Substantia nigra (tissue), 51 donors: ENCODE measurements at places on chromosomes 7 and 10.

GRCh38 chr7:28509251-28510025 lies 97.1 kb downstream of the CREB5 start:
- DNase-seq, result no peak

GRCh38 chr10:92508866-92509265 lies 65.0 kb downstream of the IDE start:
- DNase-seq, result no peak

GRCh38 chr7:147525325-147525724 lies 1065.2 kb upstream of the C7orf33 start:
- DNase-seq, result no peak

DNA sequence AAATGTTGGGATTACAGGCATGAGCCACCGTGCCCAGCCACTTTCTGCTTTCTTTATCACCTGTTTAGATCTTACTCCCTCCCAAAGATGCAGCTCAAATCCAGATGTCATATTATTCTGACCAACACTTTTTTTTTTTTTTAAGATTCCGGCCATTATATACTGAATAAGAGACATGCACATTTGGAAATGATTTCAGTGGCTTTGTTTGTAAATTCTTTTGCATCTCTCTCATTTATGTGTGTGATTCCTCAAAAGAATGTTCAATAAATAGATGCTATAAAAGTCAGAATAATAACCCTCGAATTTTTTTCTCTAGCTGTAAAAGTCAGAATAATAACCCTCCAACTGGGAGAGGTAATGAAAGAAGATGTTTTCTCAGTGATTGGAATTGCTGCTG lies 25.4 kb downstream of the HECW1 start:
- DNase-seq, result no peak

DNA sequence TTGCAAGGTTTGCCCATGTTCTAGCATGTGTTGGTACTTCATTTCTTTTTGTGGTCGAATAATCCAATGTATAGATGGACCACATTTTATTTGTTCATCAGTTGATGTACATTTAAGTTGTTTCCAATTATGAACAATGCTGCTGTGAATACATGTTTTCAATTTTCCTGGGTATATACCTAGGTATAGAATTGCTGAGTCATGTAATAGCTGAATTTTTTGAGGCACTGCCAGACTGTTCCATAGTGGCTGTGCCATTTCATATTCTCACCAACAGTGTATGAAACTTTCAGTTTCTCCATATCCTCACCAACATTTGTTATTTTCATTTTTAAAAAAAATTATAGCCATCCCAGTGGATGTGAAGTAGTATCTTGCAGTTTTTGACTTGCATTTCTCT lies 90.5 kb downstream of the EZH2 start:
- DNase-seq, result no peak

GRCh38 chr7:46738796-46739195 lies 817.7 kb upstream of the IGFBP3 start:
- DNase-seq, result no peak

GRCh38 chr10:23157691-23158369 lies 34.3 kb upstream of the PTF1A start:
- no peak for DNase-seq

DNA sequence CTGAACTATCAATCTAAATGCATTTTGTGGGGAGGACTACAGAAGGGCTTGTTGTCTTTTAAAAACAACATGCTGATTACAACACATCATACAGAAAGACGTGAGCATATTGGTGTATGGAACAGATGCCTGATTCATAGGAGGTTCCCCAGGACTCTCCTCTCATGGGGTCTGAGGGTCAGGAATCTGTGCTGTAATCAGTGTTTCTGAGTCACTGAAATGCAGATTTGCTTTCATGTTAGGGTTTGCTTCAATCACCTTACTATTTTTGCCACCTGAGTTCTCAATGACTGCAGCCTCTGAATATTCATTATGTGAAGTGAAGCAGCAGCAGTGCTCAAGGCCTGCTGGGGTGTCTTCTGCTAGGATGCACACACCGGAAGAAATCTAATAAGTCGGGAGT lies 550 bp upstream of the ANK3 start:
- DNase-seq, result no peak

GRCh38 chr7:106010866-106011265 lies 47.8 kb downstream of the CDHR3 start:
- DNase-seq, result no peak

- DNase-seq, result no peak
Observed at GRCh38 chr7:91411060-91411459, 146.8 kb downstream of the FZD1 start.

- DNase-seq, result no peak
Observed at GRCh38 chr10:116768786-116769185, 26.4 kb upstream of the HSPA12A start.

GRCh38 chr7:6451224-6451705 lies 3.5 kb upstream of the DAGLB start:
- no peak for DNase-seq

DNA sequence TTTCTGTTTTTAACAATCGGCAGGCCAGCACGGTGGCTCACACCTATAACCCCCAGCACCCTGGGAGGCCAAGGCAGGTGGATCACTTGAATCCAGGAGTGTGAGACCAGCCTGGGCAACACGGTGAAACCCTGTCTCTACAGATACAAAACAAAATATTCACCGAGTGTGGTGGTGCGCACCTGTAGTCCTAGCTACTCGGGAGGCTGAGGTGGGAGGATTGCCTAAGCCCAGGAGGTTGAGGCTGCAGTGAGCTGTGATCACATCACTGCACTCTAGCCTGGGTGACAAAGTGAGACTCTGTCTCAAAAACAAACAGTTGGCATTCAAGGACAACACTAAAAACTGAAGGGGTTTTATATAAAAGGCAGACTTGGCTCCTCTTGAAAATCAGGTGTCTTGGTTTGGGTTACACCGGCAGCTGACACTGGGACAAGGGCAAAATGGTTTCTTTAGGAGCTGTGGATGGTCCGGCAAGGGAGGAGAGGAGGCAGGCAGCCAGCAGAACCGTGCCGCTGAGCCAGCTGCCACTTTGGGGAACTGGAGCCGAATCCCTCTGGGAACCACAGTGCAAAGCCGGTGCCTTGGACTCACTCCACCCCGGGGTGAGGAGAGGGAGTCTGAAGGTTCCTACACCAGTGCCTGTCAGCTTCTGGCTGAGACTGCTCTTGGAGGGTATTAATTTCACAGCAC lies 52.6 kb downstream of the CHST3 start:
- DNase-seq, result no peak

DNA sequence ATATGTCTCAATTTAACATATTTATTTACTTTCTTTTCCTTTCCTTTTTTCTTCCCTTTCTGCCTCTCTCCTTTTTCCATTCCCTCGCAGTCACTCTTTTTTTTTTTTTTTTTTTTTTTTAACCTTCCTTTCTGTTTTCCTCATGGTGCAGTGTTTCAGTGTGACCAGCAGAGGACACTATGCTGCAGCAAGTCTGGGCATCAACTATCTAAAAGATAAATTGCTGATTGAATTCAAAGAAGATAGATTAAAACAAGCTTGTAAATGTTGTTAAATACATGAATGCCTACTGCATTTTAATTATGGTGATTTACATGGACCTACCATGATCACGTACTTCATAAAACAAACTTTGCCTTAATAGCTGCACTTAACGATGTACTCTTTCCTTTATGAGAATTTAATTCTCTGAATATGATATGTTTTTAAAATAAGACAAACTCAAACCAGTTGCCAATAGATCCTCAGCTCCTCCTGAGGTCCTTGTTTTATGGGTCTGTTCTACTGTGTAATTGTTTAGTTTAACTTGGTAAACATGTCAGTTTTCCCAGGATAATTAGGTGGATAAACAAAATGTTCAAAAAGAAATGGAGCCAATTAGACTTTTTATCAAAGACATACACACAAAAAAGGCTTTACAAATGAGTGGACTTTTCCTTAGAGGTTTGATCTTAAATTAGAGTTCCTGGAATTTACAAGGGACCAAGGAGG lies 101.0 kb upstream of the AGR3 start:
- DNase-seq, result peak; percentile 13

- no peak for DNase-seq
Observed at GRCh38 chr7:148901178-148901577, 17.1 kb upstream of the EZH2 start.

DNA sequence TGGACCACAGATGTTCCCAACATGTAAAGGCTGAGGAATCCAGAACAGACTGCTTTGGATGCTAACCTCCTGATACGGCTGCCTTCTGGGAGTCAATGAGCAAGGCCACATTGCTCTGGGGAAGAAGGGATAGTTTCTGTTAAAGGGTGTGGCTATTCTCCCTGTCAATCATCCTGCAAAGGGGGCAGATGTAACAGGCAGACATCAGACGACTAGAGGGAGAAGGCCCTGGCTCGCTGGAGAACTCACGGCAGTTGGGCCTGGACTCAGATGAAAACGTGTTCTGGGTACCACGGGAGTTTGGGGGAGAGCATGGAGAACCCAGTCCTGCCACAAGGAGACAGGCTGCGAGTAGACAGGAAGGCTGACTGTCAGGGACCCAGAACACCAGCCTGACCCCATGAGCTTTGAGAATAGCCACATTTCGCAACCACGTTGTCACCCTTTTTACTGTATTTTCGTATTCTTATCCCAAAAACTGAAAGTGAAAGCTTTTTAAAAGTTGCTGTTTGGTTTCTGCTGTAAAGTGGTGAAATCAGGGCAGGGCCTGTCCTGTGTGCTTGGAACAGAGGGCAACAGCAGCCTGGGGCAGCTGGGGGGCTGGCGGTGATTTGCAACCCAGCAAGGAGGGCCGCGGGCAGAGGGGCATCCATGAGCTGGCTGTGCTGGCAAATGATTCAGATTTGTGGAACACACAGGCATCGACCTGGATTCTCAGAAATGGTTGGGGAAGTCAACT lies 95.3 kb downstream of the MYOF start:
- no peak for DNase-seq

DNA sequence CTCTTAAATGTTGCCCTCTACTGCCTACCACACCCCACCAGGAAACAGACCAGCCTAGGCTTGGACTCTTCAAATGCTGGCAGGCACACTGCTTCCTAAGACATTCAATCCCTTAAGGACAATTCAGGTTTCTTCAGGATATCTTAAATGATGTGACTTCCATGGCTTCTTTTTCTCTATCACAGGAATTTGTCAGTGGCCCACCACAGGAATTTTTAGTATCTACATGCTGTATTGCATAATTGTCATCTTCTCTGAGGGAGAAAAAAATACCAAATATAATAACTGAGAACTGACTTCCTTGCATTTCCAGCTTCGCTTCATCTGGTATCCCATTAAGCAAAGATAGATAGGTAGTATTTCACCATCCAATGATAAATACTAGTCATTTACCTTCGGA lies 129.3 kb downstream of the WNT2 start:
- DNase-seq, result no peak
